ENCODE measurements at places on chromosomes 4 and X.
A peak's percentile ranks its signal among the peaks of the same experiment; 100 is the strongest.

DNA sequence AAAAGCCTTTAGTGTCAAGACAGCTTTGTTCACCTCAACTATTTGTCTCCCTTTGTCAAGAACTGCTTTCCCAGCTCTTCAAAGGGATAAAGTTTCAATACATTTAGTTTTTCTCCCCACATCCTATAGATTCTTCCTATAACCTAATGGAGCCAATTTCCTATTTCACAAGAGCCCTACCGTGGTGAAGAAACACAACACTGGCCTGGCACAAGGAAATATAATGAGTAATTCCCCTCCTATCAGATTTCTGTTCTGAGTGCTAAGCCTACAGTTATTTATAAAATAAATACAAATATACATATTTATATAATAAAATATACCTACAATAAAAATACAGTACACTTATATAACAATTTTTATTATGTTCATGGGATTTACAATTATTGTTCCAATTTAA lies 89.9 kb downstream of the SHISA3 start:
- DNase-seq, result no peak

DNA sequence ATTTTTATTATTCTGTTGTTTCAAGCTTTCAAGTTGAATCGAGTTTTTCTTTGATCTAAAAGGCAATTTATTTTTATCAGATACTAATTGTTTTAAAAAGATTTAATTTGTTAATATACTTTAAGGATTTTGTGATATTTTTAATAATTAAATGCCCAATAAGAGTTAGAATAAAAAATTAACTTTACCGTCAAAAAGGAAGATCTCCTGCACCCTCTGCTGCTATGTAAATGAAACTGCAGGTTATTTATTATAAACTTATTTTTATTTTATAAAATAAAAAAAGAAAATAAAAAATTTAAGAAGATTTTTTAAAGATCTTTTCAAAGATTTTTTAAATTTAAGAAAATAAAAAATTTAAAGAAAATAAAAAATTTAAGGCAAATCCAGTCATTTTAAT lies 166.1 kb downstream of the CCSER1 start:
- peak; percentile 43 for DNase-seq

GRCh38 chr4:96016634-96017299 lies 176.9 kb downstream of the PDHA2 start:
- DNase-seq, result peak; percentile 10

GRCh38 chr4:94412658-94413038 lies 39.1 kb upstream of the PDLIM5 start:
- peak; percentile 20 for DNase-seq

DNA sequence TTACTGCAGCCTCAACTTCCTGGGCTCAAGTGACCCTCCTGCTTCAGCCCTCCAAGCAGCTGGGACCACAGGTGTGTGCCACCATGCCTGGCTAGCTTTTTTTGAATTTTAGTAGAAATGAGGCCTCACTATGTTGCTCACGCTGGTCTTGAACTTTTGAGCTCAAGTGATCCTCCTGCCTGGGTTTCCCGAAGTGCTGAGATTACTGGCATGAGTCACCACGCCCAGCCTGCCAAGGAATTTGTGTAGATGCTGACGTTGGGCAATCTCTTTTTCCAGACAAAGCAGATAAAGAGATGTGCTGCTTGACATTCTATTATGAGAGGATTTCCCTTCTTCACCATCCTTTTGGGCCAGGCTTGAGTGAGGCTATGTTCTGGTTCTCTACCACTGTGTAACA lies 254.5 kb upstream of the RPS6KA3 start:
- DNase-seq, result no peak

GRCh38 chrX:39322496-39322895 lies 521.2 kb downstream of the MID1IP1 start:
- DNase-seq, result no peak

DNA sequence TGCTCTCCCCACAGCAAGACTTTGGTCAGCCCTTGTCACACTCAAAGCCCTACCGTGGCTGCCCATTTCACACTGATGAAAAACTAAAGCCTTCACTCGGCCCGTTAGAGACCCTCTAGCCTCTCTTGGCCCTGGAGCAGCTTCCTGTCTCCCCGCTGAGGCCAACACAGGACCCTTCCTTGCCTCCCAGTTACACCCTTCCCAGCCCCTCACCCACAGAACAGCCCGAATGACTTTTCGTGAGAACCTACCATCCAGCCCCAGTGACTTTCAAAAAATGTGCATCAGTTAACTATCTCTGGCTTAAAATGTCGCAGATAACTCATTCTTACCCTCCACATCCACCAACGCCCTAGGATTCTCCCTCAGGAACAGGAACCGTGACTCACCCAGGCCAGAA lies 756 bp upstream of the TAF9B start:
- DNase-seq, result no peak

GRCh38 chr4:185865901-185866328 lies 53.9 kb upstream of the SORBS2 start:
- DNase-seq, result peak; percentile 4

GRCh38 chr4:75036046-75036830 lies 103.3 kb downstream of the PARM1 start:
- peak; percentile 50 for DNase-seq

- peak; percentile 13 for DNase-seq
Observed at GRCh38 chrX:117985241-117985640, 131.4 kb downstream of the KLHL13 start.

GRCh38 chrX:482702-483203 lies 96.0 kb upstream of the PPP2R3B start:
- DNase-seq, result no peak

DNA sequence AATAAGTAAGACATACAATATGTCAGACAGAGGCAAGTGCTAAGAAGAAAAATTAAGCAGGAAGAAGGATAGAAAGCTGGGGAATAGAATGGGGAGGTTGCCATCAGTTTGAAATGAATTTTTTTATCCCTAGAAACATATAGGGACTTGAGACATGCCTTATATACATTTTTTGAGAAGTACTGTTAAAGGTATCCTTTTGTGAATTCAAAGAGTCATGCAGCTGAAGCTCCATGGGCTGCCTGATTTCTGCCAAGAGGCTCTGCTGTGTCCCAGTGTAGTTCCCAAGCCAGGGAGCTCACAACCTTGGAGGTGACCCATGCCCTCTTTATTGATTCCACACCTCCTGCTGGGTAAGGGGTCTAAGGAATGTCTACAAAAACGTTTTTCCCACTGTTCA lies 564.6 kb upstream of the DIPK2B start:
- no peak for DNase-seq

DNA sequence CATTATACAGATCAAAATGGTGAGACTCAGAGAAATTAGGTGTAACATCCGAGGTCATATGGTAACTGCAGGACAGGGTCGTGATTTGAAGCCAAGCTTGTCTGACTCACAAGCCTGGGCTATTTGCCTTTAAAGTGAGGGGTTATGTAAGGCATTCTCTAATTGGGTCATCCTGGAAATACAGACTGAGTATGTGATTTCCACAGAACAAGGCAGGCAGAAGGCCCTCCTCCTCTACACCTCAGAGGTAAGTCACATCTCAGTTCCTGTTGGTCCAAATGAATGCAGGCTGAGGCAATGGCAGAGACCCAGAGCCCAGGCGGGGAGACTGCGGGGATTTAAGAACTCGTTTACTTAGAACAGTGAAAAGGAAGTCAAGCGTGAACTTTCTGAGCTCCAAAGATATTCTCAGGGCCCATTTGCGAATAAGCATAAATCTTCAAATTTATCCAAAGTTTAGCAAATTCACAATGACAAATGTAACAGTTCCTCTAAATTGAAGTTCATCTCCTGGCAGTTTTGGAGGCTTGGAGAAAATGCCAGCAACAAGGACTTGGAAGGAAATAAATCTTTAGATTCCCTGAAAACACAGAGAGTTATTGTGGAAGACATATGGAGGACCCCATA lies 153.3 kb downstream of the LDB2 start:
- no peak for DNase-seq

DNA sequence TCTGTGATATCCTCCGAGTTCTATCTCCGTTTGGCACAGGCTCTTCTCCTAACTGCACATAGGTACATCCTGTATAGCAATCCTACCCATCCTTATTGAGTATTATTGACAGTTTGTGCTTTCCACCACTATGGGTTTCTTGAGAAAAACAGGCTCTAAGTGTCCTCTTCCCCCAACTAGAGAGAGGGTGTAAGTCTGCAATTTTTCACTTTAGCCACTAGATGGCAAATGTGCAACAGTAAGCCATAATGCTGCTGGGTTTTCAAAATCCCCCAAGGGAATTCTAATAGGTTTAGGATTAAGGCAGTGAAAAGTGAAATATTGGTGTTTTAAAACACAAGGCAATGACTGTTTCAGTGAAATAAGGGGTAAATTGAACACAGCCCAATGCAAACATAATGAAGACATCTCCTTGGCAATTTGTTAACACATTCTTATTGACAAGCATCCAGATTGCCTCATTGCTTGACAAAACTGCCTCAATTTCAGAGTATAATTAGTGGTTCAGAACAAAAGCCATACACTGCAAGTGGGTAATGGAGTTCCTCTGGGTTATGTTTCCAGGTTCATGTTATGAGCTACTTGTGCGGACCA lies 239.0 kb upstream of the HTR2C start:
- peak; percentile 50 for DNase-seq

- DNase-seq, result no peak
Observed at GRCh38 chrX:50644496-50644895, 169.5 kb downstream of the SHROOM4 start.

GRCh38 chrX:130186651-130187050 lies 14.9 kb downstream of the RAB33A start:
- DNase-seq, result no peak

GRCh38 chrX:44922980-44923379 lies 50.0 kb downstream of the KDM6A start:
- DNase-seq, result no peak

DNA sequence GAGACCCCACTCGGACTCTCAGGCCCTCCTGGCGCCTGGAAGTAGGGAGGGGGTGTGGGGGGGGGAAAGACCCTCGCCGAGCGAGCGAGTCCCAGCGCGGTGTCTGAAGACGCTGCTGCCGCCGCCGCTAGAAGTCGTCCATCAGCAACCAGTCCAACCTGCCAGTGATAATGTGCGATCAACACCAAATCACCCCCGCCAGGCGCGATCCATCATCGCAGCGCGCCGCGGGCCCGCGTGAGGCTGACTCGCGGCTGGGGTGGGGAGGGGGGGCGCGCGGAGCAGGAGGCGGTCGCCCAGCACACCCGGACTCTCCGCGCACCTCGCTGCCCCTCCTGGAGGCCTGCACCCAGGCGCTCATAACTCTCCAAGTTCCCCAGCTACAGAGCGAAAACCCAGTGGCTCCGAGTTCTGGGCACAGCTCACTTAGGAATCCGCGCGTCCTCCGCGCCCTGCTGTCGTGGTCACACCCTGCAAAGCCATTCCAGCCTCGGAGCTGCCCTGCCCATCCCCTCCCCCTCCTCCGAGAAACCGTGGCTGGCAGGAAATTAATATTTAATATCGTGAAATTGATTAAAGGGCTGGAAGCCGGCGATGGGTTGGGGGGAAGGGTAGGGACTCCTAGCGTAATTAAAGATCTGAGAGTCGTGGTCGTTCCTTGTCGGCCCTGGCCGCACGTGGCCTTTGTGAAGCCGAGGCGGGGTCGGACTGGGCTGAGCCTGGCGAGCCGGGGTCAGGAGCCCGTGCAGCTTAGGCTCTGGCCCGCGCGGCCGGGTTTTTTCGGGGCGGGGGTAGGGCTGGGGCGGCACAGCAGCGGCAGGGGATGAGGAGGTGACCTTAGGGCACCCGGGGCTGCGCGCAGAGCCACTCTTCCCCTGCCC lies 58.1 kb upstream of the BCOR start:
- DNase-seq, result peak; percentile 50

Data from hematopoietic multipotent progenitor cell treated with erythropoietin and hydrocortisone succinate and interleukin-3 and kit ligand, for 4 days (in vitro differentiated cells).